ENCODE measurements at places on chromosomes 5 and 9.

- DNase-seq, result no peak
These were observed 576.7 kb upstream of the ZNF462 start for GRCh38 chr9:106286249-106286648.

- DNase-seq, result no peak
These were observed 33.4 kb upstream of the NCS1 start for GRCh38 chr9:130138791-130139190.

DNA sequence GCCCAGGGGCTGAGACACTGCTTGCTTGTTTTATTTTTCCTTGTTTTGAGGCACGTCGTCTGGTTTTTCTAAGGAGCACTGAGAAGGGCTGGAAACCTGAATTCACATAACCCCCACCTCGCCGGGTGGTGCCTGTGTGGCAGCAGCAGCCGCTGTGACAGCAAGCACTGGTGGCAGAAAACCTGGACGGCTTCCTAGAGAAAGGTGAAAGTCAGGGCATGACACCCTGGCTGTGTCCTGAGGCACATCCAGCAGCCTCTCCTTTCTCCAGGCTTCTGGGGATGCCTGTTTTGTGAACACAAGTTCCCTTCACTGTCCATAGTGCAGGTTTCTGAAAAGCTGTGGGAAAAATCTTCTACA is 29.2 kb downstream of the MRPL36 start:
- DNase-seq, result no peak

GRCh38 chr9:75087289-75087823 is 599 bp downstream of the NMRK1 start:
- peak; percentile 46 for DNase-seq

DNA sequence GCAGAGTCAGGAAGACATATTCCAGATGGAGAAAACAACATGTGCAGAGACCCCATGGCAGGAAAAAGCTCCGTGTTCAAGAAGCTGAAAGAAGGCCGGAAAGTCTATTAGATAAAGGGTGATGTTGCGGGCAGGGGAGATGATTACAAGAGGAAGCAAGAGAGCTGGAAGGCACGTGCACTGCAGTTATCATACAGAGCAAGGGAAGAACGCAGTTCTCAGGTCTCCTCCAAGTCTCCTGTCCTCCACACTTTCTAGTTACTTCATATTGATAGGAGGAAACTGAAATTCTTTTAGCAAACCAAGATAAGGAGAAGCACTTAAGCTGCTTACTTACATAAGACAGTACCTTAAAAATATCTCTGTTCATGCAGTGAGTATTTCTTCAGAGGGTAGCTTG is 58.3 kb upstream of the PLPP6 start:
- DNase-seq, result no peak

DNA sequence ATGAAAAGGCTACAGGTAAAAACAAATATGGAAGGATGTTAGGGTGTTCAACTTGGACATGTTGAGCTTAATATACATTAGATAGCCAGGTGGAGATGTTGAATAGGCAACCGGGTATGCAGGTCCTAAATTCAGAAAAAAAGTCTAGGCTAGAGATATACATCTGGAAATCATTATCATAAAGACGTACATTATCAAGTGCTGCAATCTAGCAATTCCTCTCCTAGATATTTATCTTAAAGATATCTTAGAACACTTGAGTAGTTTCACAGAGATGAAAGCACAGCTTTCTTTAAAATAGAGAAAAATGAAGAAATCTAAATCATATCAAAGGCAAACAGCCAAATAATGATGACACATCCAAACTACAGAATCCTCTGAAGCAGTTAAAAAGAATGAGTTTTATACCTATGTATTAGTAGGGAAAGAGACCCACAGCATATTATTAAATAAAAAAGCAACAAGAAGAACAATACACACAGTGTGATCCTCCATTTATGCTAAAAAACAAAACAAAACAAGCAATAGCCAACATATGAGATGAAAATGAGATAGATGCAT is 3.8 kb downstream of the NUDCD2 start:
- DNase-seq, result no peak

- no peak for DNase-seq
These were observed 665 bp downstream of the DNAJC18 start for GRCh38 chr5:139438707-139439012.

- no peak for DNase-seq
These were observed 37.3 kb upstream of the TEX48 start for GRCh38 chr9:114719290-114719689.

DNA sequence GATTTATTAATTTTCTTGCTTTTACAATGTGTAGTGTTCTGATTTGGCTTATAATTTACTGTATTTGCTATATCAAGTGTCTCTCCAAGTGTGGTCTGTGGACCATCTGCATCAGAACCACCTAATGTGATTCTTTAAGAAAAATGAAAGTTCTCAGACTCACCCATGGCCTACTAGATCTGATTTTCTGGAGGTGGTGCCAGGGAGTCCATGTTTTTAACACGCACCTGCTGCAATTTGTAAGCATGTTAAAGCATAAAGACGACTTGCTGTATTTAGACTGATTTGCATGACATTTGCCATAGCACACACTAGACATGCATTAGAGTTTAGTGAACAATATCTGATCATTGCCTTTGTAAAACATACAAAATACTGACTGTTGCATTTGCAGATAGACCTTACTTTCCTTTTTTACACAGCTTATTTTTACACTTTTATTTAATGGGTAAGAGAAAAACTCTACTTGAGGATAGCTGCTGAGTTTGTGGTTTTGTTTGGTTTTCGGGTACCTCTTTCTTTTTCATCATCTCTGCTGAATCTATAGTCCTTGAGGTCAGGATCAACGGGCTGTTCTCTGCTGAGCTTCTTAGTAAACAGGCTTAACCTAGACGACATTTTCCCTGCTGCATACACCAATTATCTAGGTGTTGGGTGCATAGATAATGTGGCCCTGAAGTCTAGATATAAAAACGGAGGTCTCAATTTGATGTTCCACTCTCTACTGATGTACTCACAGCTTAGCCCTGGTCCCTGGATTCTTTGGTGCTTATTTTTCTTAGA is 138.0 kb upstream of the ZNF366 start:
- no peak for DNase-seq

- DNase-seq, result peak; percentile 81
These were observed 16.5 kb upstream of the STXBP1 start for GRCh38 chr9:127595611-127596010.

GRCh38 chr9:107810461-107810961 is 320.9 kb upstream of the KLF4 start:
- DNase-seq, result peak; percentile 24

DNA sequence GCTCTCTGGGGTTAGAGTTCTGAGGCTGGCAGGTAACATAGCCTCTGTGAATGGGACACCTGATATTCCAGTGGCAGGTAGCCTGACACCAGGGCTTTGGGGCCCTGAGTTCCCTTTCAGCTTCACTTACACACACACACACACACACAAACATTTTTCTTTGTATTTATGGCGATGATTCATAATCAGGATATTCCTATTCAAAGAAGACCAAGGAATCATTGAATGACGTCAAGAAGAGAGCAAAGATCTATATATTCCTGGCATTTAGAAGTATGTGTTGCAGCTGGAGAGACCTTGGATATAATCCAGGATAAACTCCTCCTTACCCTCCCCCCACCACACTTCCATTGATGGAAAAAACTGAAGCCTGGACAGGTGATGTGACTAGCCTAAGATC is 7.9 kb upstream of the ENTREP1 start:
- no peak for DNase-seq

- peak; percentile 53 for DNase-seq
These were observed 19.3 kb upstream of the SMIM32 start for GRCh38 chr5:136212252-136212721.

DNA sequence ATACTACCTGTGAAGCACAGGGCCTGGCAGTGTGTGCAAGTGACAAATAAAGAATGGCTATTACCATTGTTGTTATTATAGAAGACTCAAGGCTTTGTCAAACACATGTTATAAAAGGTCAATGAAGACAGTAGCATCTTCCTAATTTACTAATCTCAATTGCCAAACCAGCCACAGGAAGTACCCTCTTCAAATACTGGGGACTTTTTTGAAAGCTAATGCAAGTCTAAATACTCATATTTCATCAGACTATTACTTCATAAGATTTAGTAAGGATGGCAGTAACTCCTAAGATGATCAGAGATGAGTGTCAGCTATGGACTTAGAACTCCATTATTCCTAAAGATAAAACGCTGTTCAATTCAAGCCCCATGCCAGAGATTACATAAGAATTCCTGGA is 43.0 kb downstream of the GNAQ start:
- no peak for DNase-seq

GRCh38 chr5:58322453-58322852 is 137.4 kb downstream of the PLK2 start:
- DNase-seq, result no peak

- DNase-seq, result no peak
These were observed 35.9 kb upstream of the FBP1 start for GRCh38 chr9:94675008-94675881.

- no peak for DNase-seq
These were observed 167.6 kb downstream of the ASTN2 start for GRCh38 chr9:117247266-117247665.

GRCh38 chr5:41368158-41368557 is 142.2 kb downstream of the PLCXD3 start:
- no peak for DNase-seq

GRCh38 chr9:14180093-14180959 is 133.6 kb downstream of the NFIB start:
- no peak for DNase-seq

GRCh38 chr5:93371893-93372292 is 209.1 kb downstream of the NR2F1-AS1 start:
- DNase-seq, result no peak

DNA sequence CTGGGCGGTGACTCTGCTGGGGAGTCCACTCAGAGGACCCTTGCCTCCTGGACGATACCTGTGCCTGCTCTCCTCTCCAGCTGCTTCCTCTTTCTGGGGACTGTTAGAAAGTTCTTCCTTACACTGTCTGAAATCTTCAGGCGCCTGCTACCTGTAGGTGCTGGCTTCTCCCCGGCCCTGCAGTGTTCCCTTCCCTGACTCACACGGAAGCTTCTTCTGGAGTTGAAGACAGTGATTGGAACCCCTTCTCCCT is 562 bp downstream of the GSN start:
- DNase-seq, result peak; percentile 40

- peak; percentile 82 for DNase-seq
These were observed 2.8 kb downstream of the GM2A start for GRCh38 chr5:151255621-151256286.

DNA sequence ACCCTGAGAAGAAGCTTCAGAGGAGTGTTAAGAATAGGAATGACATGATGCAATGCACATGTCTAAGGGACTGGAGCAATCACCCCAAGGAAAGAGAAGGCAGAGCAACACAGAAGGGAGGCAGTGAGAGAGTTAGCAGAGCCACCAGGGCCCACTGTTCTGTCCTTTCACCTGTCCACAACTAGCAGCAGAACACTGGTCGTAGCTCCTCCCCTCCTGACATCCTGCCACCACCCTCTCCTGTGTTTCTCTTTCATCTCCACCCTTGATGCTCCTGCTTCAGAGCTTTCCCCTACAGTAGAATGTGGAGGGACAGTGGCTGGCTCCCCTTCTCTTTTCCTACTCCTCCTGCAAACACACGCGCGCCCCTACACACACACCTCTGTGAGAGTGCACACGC is 483.4 kb upstream of the KIF2A start:
- no peak for DNase-seq

GRCh38 chr5:42993516-42994245 is 46.4 kb downstream of the ANXA2R start:
- peak; percentile 82 for DNase-seq

DNA sequence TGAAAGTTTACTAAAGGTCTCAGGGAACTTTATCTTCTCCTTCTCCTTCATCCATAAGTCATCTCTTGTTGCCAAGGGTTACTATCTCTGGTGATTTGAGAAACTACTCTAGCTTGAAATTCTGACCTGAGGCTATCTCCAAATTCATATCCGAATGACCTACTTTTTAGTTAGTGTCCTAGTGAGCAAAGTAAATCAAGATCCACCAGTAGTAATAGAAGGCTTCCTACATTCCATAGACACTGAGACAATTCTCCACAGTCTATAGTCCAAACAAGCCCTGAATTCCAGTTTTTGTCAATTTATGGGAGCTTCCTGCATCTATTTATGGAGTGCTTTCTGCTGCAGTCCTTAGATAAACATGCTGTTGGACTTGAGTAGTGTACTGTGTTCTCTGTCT is 5.0 kb downstream of the IL7R start:
- DNase-seq, result no peak

- no peak for DNase-seq
These were observed 60.2 kb upstream of the SLC25A51 start for GRCh38 chr9:37963936-37964739.

DNA sequence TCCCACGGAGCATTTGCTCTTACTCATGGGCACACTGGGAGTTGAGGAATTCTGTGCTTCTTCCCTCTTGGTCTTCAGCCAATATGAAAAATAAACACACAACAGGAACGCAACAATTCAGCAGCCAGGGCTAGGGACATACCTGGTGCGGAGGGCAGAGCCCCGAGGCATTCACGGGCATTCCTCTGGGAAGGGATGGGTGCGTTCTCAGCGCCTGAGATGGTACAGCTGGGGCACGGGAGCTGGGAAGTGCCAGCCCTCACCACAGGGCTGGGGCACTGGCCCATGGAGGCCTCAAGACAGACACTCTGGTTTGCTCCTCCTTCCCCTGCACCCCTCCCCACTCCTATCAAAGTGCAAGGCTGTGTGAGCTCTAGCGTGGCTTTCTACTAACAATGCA is 2.1 kb downstream of the SLC6A3 start:
- no peak for DNase-seq

DNA sequence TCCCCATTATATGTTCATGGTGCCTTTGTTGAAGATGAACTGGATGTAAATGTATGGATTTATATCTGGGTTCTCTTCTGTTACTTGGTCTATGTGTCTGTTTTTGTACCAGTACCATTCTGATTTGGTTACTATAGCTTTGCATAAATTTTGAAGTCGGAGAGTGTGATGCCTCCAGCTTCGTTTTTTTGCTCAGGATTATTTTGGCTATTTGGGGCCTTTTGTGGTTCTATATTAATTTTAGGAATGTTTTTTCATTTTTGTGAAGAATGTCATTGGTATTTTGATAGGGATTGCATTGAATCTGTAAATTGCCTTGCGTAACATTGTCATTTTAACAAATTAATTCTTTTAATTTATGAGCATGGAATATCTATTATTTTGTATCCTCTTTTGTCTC is 36.6 kb upstream of the ZNF366 start:
- DNase-seq, result no peak

DNA sequence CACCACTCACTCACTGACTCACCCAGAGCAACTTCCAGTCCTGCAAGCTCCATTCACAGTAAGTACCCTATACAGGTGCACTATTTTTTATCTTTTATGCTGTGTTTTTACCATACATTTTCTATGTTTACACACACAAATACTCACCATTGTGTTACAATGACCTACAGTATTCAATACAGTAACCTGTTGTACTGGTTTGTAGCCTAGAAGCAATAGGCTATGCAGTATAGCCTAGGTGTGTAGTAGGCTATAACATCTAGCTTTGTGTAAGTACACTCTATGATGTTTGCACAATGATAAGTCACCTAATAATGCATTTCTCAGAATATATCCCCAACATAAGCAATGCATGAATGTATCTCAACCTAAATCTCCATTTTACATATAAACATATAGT is 541.1 kb downstream of the NR2F1-AS1 start:
- no peak for DNase-seq

GRCh38 chr5:171483551-171484135 is 64.2 kb downstream of the FGF18 start:
- DNase-seq, result no peak

GRCh38 chr9:135144581-135145170 is 57.2 kb downstream of the OLFM1 start:
- no peak for DNase-seq
